Activated CD8-positive, alpha-beta memory T cell treated with anti-CD3 and anti-CD28 coated beads for 4 hours (primary cell): ENCODE measurements at places on chromosomes 2 and 18.

DNA sequence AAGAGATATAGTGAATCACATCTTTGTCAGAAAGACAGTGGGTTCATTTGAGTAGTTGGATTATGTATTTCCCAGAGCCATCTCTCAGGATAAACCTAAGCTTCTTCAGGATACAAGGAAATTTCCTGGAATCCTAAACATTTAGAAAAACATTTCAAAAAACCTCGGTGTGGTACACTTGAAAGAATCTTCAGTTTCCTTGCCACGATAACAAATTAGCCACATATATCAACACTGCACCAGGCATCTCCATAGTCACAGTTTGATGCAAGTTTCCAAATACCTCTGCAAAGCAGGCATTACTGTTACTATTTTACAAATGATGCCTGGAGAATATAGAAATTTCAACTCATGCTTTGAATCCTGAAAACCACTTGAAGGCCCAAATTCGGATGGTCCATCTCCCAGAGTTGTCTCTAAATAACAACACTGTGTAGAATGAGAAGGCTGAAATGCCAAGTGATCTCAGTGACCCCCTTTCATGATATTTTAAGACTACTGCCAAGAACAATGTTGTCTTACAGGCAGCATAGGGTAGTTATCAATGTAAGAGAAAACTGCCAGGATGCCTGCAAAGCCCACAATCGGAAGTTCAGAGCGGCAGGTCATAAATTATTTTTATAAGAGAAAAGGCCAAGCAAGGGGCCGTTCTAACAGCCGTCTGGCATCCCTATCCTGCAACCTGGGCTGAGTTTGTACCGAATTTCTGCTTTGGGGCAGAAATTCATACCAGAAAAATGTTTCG, 307.9 kb downstream of the TXNL1 start:
- no peak for DNase-seq

DNA sequence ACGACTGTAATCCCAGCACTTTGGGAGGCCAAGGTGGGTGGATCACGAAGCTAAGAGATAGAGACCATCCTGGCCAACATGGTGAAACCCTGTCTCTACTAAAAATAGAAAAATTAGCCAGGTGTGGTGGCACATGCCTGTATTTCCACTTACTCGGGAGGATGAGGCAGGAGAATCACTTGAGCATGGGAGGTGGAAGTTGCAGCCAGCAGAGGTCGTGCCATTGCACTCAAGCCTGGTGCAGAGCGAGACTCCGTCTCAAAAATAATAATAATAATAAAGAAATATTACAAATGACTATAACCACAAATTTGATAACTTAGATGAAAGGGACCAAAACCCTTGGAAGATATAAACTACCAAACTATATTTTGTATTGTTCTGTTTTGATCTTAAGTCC, 226.3 kb upstream of the GULP1 start:
- no peak for DNase-seq

DNA sequence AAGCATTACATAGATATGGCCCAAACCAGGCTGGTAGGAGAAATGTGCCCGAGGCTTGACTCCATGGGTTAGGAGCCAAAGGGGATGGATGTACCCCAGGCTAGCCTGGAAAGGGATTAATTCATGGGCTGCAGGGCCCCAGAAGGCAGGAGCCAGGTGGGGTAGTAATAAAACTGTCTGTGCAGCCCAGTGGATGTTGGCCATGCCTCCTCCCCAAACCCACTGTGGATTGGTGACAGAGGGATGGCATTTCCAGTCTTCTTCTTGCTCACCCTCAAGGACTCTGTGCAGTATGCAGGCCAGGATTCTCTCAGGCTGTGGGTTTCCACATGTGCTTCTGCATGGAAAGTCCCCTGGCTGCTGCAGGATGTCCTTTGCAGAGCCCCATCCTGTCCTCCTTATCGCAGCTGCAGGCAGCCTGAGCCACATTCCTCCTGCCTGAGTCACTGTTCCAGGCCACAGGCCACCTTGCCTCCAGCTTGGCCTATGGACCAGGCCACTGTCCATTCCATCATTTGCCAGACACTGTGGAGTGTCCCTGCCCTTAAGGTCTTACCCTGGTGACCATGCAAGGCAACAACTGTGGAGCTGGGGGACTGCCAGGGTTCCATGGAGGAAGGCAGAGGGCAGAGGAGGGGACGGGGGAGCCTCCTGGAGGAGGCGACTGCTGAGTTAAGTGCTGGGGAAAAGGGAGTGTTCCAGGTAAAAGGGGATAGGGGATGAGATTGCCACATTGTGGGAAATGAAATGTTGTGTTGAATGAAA, 38.9 kb downstream of the INO80C start:
- DNase-seq = no peak

GRCh38 chr2:137872577-137872976, 91.7 kb upstream of the HNMT start:
- DNase-seq = no peak

DNA sequence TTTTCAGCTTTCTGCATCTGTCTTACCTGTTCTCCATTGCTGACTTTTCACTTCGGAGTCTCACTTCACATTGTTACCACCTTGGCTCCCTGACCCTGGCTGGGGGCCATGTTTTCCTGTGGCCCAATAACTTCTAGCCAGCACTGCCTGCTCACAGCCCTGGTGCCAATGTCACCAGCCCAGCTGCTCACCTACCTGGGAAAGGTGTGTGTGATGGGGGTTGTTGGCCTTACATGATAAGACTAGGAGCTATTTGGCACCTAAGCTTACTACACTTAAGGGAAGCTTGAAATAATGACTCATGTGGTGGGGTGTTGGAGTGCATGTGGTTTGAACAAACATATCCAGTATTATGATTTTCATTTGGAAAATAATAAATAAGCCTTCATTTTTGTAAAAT, 37.5 kb upstream of the PGAP1 start:
- DNase-seq = no peak

- DNase-seq = no peak
These were observed 54.7 kb upstream of the RIOK3 start for GRCh38 chr18:23398401-23398800.

- no peak for DNase-seq
These were observed 34.0 kb upstream of the TMEM178A start for GRCh38 chr2:39631718-39632117.

DNA sequence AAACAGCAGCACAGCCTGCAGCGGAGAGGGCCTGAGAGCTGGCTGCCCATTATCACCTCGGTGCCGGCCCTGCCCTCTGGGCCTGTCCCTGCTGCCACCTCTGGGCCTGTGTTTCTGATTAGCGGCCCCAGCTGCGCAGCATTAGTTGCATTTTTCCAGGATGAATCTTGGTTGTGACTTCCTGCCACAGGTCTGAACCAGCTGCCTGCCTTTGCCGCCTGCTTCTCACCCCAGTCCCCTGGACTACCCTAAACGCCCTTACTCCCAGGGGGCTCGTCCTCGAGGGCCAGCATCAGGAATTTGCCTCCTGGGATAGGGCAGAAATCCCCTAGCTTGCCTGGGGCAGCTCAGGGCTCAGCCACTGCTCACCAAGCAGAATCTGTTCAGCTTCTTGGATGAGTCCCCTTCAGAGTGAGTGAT, 342.8 kb downstream of the DYSF start:
- no peak for DNase-seq

- no peak for DNase-seq
These were observed 146.5 kb downstream of the SH3BP4 start for GRCh38 chr2:235098269-235098668.

GRCh38 chr2:26927221-26927620, 43.2 kb upstream of the MAPRE3 start:
- no peak for DNase-seq

DNA sequence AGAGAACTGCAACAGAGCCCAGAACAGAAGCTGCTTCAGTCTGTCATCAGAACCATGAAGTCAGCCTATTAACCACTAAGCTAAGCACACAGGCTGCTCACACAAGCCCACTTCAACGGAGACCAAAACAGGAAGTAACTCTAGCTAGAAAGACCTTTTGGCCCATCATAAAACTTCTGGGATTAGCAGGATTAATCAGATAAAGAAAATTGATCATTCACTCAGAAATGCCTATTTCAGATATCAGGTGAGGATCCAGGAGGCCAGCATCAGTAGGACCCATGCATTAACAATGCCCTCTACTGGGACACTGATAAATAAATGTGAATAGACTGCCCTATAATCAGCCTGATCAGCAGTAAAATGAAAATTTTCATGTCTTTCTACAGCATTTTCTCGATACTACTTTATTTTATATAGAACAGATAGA, 101.4 kb downstream of the WDPCP start:
- no peak for DNase-seq

GRCh38 chr18:46176001-46176400, 71.8 kb downstream of the HAUS1 start:
- no peak for DNase-seq

GRCh38 chr2:223692191-223692947, 90.2 kb upstream of the SCG2 start:
- DNase-seq = no peak

DNA sequence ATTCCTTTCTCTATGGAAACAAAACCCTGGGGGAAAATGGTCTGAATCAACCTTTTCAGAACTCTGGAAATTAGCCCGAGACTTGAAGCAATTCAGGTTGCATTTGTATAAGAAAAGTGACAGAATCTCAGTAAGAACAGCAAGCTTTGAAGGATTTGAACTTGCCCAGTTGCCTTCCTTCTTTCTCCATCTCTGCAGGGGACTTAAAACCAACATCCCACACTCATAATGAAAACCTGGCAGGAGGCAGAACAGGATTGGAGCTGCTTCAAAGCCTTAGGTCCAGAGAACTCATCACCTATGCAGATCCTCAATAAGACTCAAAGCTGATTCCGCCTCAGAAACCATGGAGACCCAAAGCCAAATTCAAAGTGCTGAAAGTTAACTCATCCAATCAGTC, 790.5 kb upstream of the ID2 start:
- no peak for DNase-seq

DNA sequence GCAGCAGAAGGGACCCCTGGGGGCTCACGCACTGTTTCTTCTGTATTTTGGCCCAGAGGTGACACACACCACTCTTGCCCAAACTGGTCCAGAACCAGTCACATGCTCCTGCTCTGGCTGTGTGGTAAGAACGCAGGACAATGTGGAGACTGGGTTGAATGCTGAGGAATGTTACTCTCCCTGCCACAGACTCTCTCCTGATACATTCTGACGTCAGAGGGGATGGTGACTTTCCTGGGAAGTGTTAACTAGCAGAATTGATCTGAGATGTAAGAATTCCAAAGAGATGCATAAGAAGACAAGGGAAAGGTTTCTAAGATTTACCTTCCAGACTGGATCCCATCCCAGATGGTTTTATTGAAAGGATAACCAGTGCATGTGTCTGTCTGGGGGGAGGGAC, 100.8 kb downstream of the ASB1 start:
- DNase-seq = no peak

DNA sequence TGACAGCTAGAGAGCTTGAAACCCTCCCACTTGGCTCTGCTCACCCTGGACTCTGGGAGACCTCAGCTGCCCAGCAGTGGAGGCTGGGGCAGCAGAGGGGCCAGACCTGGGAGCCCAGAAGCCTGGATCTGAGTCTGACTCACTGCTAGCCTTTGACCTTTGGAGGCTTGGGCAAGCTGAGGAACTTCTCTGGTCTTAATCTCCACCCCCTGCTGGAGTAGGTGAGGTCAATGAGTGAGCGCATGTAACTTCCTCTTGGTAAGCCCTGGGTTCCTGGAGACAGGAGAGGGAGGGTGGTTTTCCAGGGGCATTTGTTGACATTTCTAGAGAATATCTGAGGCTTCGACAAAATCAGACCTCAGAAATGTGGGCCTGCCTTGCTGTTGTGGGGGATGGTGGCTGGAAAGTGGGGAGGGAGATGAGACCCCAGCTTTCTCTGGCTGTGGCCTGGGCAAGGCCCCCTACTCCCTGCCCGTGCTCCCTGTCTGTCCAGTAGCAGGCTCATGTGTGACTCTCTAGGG, 73.0 kb upstream of the YWHAQ start:
- no peak for DNase-seq

DNA sequence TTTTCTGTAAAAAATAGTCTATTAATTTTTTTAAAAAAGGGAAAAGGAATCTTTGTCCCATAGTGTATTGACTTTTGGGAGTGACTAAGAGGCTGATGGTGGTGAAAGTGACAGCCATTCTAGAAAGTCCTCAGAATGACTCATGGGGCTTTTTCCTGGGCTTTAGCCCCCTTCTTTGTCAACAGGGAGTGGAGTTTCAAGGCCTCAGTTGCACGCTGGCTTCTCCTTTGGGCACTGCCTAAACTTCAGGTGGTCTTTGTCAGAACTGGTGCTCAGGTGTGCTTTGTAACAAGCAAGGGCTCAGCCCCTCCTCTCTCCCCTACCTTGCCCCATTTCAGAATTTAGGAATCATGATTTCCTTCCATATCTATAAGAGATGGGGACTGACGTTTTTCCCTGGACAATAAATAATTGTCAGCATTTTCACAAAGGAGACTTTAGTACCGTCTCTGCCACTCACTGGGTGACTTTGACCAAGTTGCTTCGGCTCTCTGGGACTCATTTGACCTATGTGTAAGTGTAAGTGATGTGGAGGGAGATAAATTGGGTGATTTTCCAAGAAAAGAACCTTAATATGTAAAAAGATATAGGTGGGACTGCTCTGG, 61.2 kb upstream of the IGFBP2 start:
- DNase-seq = no peak

GRCh38 chr2:229173825-229174359, 97.2 kb downstream of the PID1 start:
- DNase-seq = no peak

- DNase-seq = no peak
These were observed 8.6 kb upstream of the SEH1L start for GRCh38 chr18:12939162-12939561.

DNA sequence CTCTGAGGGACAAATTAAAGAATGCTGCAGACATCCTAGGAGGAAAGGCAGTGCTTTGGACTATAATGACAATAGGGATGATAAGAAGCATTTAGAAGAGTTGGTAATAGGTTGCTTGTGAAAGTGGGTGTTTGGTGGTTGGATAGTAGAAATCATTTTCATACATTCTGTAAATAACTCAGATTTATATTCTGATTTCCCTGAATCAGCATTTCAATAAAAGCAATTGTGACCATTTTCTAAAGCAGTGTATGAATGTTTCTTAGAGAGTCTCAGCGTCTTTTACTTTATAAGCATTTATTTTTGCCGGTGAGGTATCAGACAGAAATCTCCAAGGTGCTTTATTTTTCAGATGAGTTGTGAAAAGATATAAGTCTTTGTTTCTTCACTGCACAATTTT, 1099.0 kb upstream of the LRRTM1 start:
- no peak for DNase-seq

DNA sequence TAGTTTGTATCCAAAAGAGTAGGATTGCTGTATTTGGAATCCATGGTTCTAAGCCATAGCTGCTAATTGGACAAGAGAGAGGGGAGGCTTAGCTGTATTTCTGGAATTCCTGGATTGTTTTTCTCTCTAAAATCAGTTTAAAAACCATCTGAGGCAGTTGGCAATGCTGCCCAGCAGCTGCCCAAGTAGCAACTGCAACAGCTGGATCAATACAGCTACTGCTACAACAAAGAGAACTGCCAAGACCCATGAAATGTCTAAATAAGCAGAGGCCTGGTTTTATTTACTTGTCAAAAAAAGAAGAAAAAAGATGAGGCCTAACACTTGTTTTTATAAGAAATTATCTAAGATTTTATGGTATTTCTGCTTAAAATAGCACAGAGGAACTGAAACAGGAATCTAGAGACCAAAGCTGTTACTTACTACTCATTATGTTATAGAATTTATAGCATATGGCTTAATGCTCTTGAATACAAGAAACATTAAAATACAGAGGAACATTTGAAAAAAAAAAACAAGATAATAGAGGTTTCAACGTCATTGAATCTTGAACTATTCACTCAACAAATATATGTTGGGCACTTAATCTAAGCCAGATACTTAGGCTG, 39.1 kb downstream of the TMEFF2 start:
- DNase-seq = no peak

GRCh38 chr18:75455249-75456198, 28.0 kb upstream of the SMIM21 start:
- no peak for DNase-seq

- DNase-seq = no peak
These were observed 31.9 kb downstream of the SNORC start for GRCh38 chr2:232901736-232902578.
